ENCODE measurements at places on chromosomes 1 and 21.

DNA sequence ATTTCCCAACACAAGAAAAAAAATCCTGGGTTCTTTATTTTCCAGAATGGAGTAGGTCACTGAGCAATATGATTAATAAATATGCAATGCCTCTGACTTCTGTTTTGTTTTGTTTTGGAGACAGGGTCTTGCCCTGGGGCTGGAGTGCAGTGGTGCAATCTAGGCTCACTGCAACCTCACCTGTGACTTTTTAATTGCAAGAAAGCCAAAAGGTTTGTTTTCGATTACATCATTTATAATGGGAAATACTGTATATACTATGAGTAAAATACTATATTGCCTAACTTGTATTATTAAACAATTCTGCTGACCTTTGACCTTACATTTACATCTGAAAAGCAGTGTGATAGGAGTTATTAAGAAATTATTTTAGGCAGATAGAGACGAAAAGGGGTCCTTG, 11.6 kb upstream of the CD46 start:
- no peak for DNase-seq

DNA sequence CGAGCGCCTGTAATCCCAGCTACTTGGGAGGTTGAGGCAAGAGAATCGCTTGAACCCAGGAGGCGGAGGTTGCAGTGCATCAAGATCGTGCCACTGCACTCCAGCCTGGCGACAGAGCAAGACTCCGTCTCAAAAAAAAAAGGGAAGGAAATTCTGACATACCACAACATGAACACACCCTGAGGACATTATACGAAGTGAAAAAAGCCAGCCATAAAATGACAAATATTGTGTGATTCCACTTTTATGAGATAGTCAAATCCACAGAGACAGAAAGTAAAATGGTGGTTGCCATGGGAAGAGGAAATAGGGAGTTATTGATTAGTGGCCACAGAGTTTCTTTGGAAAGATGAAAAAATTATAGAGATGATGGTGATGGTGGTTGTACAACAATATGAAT, 41.7 kb downstream of the EVI5 start:
- no peak for DNase-seq

GRCh38 chr21:40985370-40985769, 138.4 kb upstream of the DSCAM start:
- DNase-seq, result no peak

GRCh38 chr1:175208773-175209492, 16.4 kb upstream of the KIAA0040 start:
- DNase-seq, result no peak

DNA sequence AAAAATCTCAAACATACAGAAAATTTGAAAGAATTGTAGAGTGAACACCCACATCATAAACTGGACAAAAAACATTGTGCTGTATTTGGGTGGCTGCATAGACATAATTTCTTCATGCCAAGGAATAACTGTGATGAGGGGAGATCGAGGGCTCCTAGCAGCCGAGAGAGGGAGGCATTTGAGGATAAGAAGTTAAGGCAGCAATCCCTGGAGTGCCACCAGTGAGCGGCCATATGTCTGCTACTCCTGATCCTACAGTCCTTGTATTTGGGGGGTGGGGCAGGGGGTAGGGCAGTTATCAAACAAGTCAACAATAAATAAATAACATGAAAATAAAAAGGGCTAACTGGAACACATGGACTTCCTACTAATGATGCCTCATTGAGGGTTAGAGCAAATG, 54.5 kb downstream of the ATP5PO start:
- DNase-seq, result no peak

- no peak for DNase-seq
Measured at GRCh38 chr1:30397576-30397975, 325.8 kb downstream of the MATN1 start.

GRCh38 chr1:58919959-58920321, 136.1 kb upstream of the JUN start:
- no peak for DNase-seq

DNA sequence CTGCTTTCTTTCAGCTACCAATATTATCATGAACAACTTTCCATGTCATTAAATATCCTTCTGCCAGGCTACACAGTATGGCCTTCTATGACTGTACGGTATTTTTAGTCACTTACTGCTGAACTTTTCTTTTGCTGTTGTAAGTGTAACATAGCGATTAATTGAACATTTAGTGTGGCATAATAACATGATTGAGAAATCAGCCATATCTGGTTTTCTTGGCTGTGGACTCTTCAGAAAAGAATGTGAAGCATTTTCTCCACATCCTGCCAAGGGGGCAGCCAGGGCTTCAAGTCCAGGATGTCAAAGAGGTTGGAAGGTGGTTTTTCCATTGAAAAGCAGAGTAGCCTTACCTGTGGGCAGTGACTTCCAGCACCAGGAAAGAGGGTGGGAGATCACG, 8.8 kb upstream of the AHCYL1 start:
- DNase-seq, result no peak
